ENCODE measurements at places on chromosomes 4 and X. TPM values are rescaled to one million over a fixed set of nuclear protein-coding genes. Genes with fewer than 3 reads are reported as not detected.

The IL13RA2 gene
- total RNA-seq: not detected

The TBC1D14 gene
- total RNA-seq: 63.8 TPM

The GPR50 gene
- not detected for total RNA-seq

The FDCSP gene
- total RNA-seq: not detected

The PPP2R2C gene
- total RNA-seq: not detected

GRCh38 chr4:14752341-14753046 is 249.8 kb upstream of the CPEB2 start:
- ATAC-seq: no peak
